ENCODE measurements at places on chromosomes 11 and 22.
A peak's percentile ranks its signal among the peaks of the same experiment; 100 is the strongest.

- no peak for DNase-seq
Observed at GRCh38 chr11:72441752-72442207, 7.4 kb upstream of the CLPB start.

GRCh38 chr11:72613977-72614376 is 60.2 kb downstream of the PDE2A start:
- DNase-seq, result no peak

GRCh38 chr11:27444801-27445215 is 27.8 kb downstream of the LGR4 start:
- peak; percentile 80 for DNase-seq

GRCh38 chr22:19607192-19608002 is 83.2 kb upstream of the CLDN5 start:
- no peak for DNase-seq

GRCh38 chr11:112260490-112260889 is at the start of gene PLET1:
Gene PLET1, minus strand, starts transcription at chr11:112260860. Its CDS starts 271 bp downstream, at chr11:112260589.
- no peak for DNase-seq

DNA sequence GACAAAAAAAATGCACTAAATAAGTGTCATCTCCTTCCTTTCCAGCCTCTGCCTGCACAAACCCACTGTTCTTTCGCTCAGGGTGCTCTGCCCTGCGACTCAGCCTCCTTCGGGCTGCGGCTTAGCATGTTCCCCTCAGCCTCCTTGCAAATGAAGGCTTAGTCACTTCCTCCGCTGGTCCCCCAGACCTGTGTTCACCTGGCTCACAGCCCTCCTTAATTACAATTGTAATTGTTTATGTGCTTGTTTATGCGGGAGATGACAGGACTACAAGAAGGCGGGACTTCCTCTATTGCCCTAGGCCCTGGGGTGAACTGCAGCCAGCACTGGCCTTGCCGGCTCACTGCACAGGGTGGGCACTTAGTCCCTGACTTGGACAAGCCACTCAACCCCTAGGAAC is 303.6 kb downstream of the KIRREL3 start:
- DNase-seq, result no peak

DNA sequence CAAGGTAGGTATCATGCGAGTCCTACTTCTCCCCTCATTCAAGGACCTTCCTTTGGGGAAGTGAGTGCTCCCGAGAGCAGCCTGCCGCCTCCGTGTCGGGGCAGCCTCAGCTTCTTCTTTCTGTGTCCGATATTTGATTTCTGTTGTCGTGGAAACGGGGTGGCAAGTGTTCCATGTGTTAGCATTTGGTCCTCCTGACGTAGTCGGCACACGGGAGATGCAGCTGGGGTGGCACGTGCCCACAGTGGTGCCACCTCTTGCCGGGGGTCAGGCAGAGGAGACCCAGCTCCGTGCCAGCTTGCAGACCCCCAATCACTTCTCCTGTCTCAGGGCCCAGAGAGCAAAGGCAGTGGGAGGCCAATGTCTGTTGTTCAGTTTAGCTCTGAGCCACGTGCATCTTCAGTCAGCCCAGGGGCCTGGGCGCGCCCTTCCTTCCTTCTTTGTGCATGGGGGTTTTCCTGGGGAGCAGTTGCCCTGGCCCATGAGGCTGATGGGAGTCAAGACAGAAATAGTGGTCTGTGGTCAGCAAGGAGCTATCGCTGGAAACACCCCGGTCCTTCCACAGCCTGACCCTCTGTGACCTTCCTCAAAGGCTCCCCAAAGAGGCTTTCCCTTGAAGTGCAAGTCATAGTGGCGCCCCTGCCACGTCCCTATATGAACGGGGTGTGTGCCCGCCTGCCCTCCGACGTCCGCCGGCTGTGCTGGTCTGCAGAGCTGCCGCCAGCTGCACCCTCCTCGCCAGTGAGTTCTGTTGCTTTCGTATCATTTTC is 44.5 kb downstream of the PARVB start:
- no peak for DNase-seq

DNA sequence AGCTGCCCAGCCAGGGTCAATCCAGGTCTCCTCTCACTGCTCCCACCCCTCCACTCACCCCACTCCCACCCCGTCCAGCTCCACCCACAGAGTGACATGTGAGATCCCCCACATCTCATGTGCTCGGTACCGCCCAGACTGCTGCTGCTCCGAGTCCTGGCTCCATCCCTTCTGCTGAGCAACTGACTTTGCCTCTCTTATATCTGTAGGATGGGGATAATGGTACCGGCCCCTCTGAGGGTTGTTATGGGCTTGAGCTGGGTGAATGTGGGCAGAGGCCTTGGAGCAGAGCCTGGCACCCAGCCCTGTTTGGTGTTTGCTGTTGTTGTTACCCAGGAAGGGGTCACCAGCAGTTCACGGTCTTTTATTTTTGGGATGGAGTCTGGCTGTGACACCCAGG is 77.0 kb downstream of the ST3GAL4 start:
- no peak for DNase-seq

GRCh38 chr11:22808571-22809197 is 20.9 kb downstream of the SVIP start:
- no peak for DNase-seq

DNA sequence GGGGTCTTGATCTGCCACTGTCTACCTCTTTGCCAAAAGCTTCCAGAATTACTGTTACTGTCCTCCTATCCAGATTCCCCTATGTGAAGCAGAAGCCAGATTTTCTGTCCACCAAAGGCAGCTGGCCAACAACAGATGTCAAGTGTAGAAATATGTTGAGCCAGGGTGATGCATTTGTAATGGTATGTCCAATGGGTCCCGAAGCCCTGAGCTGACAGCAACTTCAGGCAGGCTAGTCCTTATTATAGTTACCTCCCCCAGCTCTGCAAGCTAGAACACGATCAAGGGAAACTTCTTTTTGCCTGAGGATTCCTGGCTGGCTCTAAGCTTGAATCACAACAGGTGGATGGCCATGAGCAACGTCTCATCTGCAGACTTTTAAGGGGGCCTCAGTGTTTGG is 10.2 kb downstream of the PAMR1 start:
- DNase-seq, result no peak

Measured in NCI-H1417 treated with DMSO at 0.1 percent for 48 hours (cell line).